ENCODE measurements at places on chromosomes 11 and 22.
A peak's percentile ranks its signal among the peaks of the same experiment; 100 is the strongest.

DNA sequence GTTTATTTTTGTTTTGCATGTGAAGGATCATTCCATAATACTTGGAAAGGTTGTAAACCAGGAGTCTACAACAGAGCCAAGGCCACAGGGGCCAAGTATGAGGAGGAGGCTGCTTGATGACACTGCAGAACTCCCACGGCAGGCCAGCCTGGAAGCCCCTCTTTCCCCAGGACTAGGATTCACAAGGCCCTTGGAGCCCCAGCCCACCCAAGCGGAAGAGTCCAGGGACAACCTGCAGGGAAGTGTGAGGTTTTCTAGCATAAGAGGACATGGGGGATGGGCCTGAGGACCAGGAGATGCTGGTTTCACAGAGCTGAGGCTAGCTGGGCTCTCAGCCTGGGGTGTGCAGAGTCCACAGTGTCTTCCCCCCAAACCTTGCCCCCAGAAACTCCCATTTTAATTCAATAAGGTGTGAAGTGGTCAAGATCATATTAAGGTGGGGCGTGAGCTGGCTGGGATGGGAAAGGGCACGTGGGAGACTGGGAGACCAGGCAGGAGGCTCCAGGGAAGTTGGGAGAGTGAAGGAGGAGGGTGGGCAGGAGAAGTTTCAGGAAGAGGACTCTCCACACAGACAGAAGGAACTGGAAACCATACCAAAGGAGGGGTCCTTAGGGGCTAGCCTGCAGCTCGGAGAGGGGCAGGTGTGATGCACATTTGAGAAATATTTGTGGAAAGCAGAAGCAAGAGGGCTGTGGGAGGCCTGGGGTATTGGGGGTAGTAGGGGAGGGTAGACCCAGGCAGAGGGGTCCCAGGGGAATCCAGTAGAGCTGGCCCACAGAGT lies 12.4 kb downstream of the GNAZ start:
- no peak for DNase-seq

DNA sequence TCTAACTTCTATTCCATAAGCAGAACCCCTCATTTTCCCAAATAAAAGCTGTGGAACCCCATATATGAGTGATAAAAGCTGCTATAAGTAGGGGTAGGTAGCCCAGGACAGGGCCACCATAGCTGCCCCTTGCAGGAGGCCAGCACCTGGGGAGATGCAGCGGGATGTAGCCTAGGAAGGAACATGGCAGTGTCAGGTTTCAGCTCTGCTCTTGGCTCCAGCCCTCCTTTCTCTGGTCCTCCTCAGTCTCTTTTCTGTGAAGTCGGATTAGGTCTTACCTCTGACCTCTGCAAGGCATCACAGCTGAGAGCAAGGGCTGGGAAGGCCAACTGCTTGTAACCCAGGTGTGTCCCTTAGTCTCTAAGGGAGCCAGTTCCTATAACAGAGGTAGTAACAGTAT lies 135.6 kb downstream of the NAV2 start:
- no peak for DNase-seq

DNA sequence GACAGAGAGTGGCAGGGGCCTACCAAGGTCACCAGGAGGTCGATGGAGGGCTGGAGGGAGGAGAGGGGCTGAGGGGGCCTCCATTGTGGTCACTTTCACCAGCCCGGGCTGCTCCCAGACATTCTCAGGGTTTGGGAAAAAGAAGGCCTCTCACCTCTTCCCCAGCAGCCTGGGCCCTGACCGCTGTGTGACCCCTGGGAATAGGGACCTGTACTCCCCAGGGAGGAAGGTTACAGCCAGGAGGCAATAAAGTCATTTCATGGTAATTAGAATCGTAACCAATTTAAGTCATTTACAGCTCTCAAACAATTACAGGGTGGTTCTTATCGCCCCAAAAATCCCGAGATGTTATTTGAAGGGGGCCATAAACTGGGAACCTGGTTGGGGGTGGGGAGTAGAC lies 37.8 kb downstream of the ISX start:
- no peak for DNase-seq

- DNase-seq = no peak
Observed at GRCh38 chr22:32802237-32802765, 796 bp downstream of the TIMP3 start.

DNA sequence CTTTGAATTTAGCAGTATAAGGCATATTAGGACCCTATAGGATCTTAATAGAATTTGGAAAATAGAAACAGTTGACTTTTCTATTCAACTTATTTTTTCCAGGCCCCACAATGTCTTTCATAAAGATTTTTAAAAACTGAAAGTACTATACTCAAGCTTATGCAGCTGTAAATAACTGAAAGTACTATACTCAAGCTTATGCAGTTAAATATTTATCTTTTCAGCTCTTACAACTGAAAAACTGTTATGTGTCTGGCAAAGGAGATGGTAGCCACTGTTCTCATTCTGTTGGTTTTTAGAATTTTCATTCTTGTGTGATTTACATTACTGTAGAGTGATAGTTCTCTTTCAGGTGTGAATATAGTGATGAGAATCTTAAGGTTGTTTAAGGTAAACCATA lies 16.5 kb downstream of the HIPK3 start:
- DNase-seq = no peak

DNA sequence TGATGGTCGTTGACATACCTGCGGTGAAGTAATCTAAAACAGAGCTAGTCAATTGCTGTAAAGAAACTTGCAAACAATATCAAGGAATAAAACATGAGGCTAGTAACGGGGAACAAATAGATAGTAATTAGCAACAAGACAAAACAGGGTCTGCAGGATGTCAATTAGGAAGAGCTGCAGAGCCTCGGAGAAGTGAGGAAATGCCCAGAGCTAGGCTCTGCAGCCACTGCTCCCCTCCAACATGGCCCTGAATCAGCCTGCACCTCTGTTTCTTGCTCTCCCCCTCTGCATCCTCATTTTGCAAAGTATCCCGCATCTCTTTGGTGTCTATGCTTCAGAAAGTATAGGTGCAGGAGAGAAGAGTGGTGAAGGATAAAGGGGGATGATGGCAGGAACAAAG lies 507.4 kb upstream of the FAT3 start:
- no peak for DNase-seq

GRCh38 chr22:32063701-32064100 lies 20.6 kb downstream of the SLC5A1 start:
- no peak for DNase-seq

DNA sequence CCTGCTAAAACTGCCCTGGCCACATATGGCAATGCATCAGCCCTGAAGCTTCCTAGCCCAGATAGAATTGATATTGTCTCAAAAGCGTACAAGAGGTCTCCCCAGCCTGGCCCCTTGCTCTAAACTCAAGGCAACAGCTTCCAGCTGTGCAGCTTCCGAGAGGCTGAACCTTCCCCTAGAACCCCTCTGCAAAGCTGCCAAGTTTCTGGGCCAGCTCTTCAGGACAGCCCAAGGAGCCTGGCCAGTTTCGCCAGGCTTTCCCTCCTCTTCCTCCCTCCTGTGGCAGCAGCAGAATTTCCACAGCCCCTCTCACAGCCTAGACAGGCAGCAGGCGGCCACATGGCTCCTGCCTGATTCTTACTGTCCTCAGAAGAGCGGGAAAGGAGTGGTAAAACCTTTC lies 34.5 kb downstream of the NUMA1 start:
- DNase-seq = no peak

GRCh38 chr11:5339771-5340322 lies 3.5 kb downstream of the OR51B5 start:
- DNase-seq = no peak

GRCh38 chr11:12420706-12421105 lies 43.3 kb downstream of the PARVA start:
- no peak for DNase-seq

GRCh38 chr11:43746670-43747069 lies 66.1 kb downstream of the HSD17B12 start:
- no peak for DNase-seq

GRCh38 chr11:66580803-66581202 lies 12.1 kb downstream of the CCDC87 start:
- DNase-seq = no peak

- peak; percentile 26 for DNase-seq
Observed at GRCh38 chr22:42939941-42940653, 74.9 kb downstream of the PACSIN2 start.

GRCh38 chr11:90700789-90701439 lies 478.1 kb upstream of the CHORDC1 start:
- no peak for DNase-seq

DNA sequence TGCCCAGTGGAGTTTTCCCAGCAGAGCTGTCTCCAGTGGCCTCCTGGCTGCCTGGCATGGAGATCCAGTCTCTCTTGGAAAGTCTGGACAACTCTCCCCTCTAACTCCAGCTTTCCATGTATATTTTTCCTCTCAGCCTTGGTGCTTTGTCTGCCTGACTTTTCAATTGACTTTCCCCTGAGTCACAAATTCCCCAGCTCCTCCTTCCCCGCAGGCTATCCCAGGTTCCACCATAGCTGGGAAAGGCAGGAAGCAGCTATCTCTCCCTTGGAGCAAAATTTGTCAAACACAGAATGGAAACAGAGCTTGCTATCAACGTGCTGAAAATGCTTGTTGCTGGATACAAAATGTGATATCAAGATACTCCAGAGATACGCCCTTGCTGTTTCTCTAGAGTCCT lies 384.8 kb downstream of the TMEM135 start:
- no peak for DNase-seq

- DNase-seq = peak; percentile 31
Observed at GRCh38 chr22:28883917-28884746, 760 bp downstream of the ZNRF3 start.

GRCh38 chr11:9834291-9834690 lies 170.4 kb downstream of the SWAP70 start:
- DNase-seq = no peak

DNA sequence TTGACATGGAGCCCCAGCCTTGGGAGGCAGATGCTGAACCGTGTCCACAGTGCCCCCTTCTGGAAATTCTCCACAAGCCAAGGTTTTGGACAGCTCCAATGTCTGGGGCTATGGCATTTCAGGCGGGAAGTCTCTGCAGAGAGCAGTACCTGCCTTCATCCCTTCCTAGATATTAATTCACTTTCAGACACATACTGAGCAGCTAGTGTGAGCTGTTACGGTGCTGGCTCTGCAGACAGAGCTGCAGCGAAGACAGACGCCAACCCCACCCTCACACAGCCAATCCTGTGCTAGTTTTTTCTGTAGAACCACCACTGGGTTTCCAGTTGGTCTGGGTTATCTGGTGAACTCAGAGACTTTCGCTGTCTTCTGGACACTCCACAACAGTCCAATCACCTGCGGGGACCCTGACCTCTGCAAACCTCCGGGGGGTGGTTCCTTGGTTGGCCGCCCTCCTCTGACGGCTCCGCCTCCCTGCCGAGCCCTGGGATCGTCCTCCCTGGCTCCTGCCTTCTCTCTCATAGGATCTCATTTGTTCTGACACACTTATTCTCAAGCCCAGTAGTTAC lies 9.1 kb downstream of the LMF2 start:
- DNase-seq = peak; percentile 30

DNA sequence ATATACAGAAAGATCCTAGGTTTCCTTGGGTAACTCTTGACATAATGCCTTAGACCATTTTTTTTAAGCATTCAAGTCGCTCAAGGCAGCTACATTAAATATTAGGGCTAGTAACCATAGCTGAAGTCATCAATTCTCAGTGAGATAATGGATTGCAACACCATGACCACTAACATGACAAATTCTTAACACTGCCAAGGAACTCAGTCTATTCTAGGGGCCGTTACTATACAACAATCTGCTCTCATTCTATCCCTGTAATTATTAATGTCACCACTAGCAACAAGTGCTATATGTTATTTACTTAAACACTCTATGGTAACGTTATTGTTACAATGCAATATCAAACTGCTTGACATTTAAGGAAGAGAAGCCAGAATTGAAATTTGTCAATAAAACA lies 3.2 kb upstream of the STK33 start:
- peak; percentile 61 for DNase-seq

- no peak for DNase-seq
Observed at GRCh38 chr22:44472598-44472997, 25.4 kb downstream of the RTL6 start.

- no peak for DNase-seq
Observed at GRCh38 chr22:25651332-25652085, 87.0 kb downstream of the GRK3 start.

DNA sequence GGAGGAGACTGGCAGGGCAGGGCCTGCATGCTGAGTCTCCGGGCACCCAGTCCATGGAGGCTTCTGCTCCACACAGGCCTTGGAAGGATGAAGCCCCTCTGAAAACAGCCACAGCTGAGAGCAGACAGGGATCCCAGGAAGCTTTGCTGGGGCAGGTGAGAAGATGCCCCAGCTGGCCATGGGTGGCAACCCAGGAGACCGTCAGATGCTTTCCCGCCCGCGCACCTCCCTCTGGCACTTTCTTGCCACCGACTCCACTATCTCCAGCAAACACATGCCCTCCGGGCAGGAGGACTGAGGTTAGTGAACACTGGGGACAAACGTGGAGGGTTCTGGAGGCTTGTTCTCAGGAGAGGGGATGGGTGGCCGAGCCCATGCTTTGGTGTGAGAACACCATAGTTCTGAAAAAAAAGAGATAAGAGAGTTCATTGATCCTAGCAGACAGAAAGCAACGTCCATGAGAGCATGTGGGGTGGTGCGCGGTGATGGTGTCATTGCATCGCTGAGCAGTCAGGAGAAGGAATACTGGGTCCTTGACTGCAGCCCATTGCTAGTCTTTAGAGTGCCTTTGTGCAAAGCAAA lies 2.3 kb downstream of the C1QTNF6 start:
- DNase-seq = no peak

DNA sequence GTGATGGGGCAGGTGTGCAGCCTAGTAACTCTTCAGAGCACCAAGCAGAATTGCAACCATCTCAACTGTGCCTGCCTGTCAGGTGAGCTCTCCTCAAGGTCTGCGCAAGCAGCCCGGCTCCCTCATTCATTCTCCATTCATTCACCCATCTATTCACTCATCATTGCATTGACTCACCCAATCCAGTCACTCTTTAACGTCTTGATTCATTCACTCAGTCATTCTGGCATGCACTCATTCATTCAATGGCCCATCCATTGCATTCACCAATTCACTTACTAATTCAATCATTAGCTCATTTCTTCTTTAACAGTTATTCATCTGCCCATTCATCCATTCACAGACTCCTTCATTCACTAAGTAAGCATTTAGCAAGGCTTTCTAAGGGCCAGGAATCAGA lies 111.8 kb downstream of the PDE2A start:
- DNase-seq = peak; percentile 50

GRCh38 chr22:20988573-20989322 lies 6.7 kb downstream of the LZTR1 start:
- DNase-seq = no peak

GRCh38 chr11:73358071-73358470 lies 18.1 kb upstream of the RELT start:
- no peak for DNase-seq

DNA sequence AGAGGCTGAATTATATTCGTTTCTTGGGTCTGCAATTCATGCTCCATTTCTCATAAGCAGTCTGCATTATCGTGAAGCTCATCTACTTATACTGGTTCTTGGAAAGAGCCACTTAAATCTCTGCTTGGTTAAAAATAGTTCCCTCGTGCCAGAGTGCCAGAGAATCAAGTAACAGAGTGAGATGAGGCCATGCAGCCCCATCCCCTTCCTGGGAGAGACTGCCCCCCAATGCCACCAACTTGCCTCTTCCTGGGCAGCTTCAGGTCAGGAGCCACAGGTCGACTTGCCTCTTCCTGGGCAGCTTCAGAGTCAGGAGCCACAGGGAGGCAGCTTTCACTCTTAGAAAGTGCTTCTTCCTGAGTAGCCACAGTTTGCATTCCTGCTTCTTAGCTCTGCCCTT lies 223.9 kb upstream of the ZBED5 start:
- DNase-seq = no peak

Data from RKO (cell line).